ENCODE measurements at places on chromosomes 7 and 10. TPM values are rescaled to one million over a fixed set of nuclear protein-coding genes. Genes with fewer than 3 reads are reported as not detected.

DNA sequence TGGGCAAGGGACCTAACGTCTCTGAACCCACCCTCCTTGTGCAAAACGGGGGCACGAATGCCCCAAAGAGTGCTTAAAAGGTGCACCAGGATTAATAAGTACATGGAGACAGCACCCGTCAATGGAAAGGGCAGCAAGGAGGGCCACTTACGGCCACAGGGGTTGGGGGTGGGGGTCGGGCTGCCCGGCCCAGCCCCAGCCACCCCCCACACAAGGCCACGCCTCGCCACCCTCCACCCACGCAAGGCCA is 213.4 kb downstream of the MAD1L1 start:
- no peak for DNase-seq

GRCh38 chr10:3926258-3926657 is 141.2 kb upstream of the KLF6 start:
- no peak for DNase-seq

- peak; percentile 88 for DNase-seq
These were observed at the start of gene ADRB1 for GRCh38 chr10:114043532-114044246. TSS of gene ADRB1 (plus strand) at chr10:114043866. CDS start at chr10:114044133, 267 bp downstream.

DNA sequence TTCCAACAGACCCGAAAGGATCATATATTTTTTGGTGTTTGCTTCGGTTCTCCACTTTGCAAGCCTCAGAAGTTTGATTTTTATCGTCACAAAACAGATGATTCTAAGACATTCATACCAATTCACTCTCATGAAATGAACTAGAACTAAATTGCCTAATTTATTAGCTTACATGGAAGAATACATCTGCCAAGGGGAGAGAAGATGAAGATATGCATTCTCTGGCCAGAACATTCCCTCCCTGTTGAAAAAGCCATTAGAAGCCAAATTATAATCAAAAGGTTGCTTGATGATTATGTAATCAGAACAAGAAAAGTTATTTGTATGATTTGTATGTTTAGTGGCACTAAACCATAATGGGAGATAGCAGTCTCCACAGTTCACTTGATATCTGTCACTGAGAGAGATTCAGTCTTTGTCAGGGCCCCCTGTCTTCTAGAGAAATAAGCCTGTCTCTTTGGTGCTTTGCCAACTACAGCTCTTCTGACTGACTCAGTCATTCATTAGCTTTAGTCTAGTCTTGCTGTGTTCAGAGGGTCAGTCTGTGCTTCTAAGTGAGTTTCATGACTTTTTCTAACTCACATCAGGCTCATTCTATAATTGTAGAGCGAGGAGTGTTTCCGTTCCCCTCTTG is 95.3 kb upstream of the GNAI1 start:
- DNase-seq, result no peak

DNA sequence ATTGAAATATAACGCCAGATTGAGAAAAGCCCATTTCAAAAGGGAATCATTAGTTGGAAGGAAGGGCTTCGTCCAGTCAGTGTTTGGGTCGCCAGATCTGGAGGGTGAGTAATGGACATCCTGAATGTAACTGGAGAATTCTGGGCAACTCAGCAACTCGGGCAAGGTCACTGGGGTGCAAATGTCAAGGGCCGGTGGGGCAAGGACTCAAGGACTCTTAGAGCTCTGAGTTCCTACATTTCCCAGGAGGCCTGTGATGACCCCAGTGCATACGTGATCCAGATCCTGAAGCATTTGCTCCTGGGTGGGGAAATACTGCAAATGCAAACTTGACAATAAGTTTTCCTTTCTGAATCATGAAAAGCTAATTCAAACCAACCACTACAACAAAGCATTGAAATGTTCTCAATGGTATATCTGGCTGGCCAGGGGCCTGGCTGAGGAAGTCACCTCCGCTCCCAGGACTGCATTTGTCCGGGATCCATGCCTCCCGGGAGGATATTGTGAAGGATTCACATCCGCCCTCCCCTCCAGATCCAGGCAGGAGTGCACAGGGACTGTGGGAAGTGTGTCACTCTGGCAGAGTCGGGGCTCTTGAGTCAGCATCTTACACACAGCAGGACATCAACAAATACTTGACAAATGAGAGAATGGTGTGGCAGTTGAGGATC is 164.0 kb downstream of the FANK1 start:
- peak; percentile 72 for DNase-seq

GRCh38 chr10:111150691-111151090 is 73.9 kb downstream of the ADRA2A start:
- no peak for DNase-seq

GRCh38 chr7:79257959-79258358 is 195.5 kb downstream of the MAGI2 start:
- DNase-seq, result no peak

DNA sequence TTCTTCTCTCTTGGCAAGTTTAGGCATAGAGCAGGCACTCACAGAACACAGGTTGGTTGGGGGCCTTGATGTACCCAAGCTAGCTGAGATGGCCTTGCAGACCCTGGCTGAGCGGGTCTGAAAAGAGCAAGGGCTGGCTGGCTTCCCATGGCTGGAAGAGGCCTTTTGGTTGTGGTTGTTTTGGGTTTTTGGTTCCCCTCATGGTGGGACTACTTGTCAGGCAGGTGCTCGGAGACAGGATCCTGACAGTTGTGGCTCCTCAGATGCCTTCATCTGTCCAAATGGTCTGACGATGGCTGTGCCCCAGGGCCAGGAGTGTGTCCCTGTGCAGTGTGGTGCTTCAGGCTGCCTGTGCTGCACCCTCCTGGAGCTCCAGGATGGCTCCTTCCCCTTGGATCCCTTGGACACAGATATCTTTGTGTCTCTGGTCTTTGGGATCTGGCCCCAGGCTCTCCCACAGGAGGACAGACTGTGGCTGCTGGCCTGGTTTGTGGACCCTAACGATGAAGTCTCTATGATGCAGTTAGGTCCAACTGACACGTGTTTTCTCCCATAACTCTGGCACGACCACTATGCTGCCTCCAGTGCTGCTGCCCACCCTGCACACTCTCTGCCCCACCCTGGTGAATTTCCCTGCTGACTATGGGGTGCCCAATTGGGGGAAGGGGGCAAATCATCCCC is 321.5 kb upstream of the ZNF32 start:
- no peak for DNase-seq

- DNase-seq, result no peak
These were observed 25.9 kb downstream of the KNDC1 start for GRCh38 chr10:133185916-133186315.

- DNase-seq, result no peak
These were observed 5.6 kb upstream of the PKD1L1 start for GRCh38 chr7:47953822-47954221.

DNA sequence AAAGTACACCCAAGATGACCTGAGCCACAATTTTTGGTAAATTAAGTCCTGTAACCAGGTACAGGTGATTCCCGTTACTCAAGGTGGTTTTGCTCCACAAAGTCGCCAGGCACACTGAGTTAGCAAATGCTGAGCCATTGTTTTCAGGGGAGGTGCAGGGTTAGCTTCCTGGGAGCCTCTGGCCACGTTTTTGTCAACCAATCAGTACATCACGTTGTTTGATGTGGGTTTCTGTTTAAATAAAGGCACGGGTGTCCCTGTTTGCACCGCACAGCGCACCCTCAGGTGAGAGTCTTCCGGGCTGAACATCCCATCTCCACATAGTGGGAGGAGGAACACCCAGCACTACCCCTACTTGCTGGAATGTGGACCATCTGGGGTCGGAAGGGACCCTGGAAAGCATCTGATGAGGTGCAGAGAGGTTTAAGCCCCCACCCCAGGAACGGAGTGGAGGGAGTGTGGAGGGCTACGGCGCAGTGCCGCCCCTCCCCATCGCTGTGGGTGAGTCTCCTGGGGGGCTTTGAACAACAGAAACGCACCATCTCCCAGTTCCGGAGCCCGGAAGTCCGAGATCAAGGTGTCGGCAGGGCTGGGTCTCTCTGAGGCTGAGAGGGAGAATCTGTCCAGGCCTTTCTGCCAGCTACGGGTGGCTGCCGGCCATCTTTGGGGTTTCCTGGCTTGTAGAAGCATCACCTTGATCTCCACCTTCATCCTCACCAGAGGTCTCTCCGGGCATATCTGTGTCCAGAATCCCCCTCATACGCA is 42.5 kb downstream of the PRKAG2 start:
- no peak for DNase-seq

GRCh38 chr7:31873816-31874597 is 187.0 kb downstream of the PPP1R17 start:
- no peak for DNase-seq

DNA sequence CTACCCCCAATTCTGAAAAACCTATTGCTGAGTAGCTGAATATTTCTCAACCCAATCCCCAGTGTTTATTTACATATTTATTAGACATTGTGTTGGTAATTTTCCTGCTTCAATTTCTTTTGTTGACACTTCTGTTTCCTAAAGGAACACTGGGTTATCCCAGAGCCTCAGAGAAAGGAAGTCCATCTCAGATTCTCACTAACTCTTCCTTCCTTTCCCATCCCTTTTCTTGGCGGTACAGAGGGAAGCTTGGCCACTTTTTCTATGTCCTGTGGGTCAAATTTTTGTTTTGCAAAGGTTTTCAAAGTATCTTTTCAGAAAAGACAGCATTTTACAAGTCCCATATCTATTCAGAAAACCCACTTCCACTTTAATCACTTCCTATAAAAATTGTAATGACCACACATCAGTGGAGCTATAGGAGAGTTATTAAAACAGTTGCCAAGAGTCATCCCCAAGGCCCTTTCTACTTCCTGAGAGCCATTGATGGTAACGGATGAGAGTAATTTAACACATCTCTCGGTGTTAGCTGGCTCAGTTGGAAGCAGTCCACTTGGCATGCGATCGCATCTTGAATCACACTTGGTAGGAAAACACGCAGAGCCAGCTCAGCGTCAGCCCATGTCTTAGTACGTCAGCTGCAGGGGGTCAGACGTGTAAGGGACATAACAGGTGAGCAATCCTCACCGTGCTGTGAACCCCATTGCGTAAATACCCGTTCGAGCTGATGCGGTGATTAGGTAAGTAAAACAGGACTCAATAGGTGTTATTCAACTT is 231.1 kb upstream of the ADARB2 start:
- DNase-seq, result no peak

DNA sequence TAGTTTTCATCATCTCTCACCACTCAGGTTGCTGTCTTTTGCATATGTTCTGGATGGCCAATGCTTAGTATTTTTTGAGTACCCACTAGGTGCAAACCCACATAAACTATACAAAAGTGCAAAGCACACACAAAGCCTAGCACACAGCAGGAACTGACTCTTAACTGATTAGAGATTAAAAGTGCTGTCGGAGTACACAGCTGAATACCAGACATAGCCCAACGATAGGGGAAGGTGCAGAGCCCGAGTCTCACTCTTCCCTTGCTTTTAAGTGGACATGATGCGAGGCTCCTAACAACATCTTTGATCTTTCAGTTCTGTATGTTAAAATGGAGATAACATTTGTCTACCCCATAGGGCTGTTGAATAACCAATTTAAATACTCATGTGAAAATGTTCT is 90.8 kb downstream of the DPY19L1 start:
- no peak for DNase-seq

DNA sequence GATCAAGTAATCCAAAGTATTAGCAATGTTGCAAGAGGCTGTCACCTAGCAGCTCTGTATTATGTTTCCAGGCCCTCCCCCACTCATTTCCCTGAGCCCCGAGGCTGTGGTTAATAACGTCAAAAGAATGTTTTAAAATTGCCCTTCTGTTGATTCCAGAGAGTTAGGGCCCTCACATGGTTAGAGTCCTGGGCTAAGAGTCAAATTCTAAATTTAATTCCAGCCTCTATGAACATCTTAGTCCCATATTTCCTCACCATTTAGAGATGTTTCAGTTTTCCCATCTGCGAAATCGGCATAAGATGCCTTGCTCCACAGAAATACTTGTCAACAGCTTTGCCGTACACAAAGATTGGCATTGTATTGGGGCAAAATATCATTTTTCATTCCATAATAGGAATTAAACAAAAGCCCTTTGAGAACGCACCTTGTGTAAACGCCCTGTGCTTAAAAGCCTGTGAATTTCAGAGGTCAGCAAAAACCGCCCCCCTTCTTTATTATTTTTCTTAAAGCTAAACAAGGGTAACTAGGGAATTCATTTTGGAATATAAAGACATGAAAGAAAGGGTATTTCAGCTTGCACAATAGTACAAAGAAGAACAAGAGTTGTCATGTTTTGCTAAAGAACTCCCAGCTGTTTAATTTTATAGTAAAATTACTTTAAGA is 135.8 kb downstream of the ARID5B start:
- DNase-seq, result no peak

- peak; percentile 23 for DNase-seq
These were observed 27.6 kb upstream of the MKRN1 start for GRCh38 chr7:140506788-140507464.

- DNase-seq, result no peak
These were observed 6.3 kb downstream of the ZNF212 start for GRCh38 chr7:149245744-149246143.

DNA sequence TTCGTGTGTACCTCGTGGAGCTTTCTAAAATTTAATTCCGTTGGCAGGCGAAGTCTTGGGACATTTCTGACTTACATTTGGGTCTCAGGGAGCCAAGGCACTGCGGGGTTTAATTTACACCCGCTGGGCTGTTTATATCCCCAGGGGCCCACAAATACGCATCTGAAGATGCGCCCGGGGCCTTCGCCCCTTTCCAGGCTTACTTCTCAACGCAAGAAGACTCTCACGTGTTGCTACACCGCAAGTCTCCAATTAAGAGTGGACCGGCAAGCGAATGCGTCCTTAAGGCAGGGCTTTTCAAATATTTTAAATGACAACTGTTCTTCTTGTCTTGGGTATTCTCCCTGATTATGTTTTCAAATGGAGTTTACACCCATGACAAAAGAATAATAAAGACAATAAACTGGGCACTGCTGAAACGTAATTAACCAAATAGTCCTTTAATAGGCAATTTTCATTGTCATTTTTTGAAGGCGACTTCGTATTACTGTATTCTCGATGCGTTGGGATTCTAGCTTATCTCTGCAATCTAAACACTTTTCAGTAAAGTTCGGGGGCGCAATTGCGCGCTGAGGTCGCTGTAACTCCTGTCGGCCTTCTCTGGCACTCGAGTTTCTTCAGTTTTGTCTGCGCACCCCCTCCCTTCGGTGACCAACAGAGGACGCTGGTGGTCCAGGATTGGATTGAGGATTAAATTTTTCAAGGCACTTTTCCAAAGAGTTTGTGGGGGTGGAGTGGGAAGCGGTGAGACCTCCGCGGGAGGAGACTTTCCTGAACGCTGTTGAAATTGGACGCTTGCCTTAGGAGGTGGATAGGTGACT is 837 bp upstream of the IGFBP3 start:
- DNase-seq, result peak; percentile 51

- DNase-seq, result no peak
These were observed 155.5 kb upstream of the GDF10 start for GRCh38 chr10:47144525-47144924.

- DNase-seq, result no peak
These were observed 172.7 kb downstream of the GNAI1 start for GRCh38 chr7:80307227-80307856.

- peak; percentile 20 for DNase-seq
These were observed 1067.5 kb downstream of the NRG3 start for GRCh38 chr10:82942286-82943099.

The HPS1 gene
- 11.5 TPM for total RNA-seq

The FOXI2 gene
- total RNA-seq, result not detected

The ACHE gene
- 99.2 TPM for total RNA-seq

The PRPS1L1 gene
- total RNA-seq, result not detected

The ZEB1 gene
- total RNA-seq, result 92.0 TPM

The AGAP9 gene
- total RNA-seq, result 2.7 TPM

All from psoas muscle (tissue), 8 donors.